A549 treated with Mapracorat at 1 μM for 4 hours (cell line): ENCODE measurements at places on chromosomes 11 and 22. TPM values are rescaled to one million over a fixed set of nuclear protein-coding genes. Genes with fewer than 3 reads are reported as not detected.

Gene MEI1
- not detected in 5 replicates for total RNA-seq

Gene METTL15
- 5.4 to 7.5 TPM (median 6.7 TPM) in 5 replicates for total RNA-seq

Gene RNASEH2C
- total RNA-seq = 20.9 to 52.9 TPM (median 48.6 TPM) in 5 replicates

Gene RPL3
- 1,740 to 2,307 TPM (median 1,763 TPM) in 5 replicates for total RNA-seq

Gene OR51E2
- not detected in 5 replicates for total RNA-seq

Gene CARD18
- not detected in 5 replicates for total RNA-seq

Gene ANGPTL5
- total RNA-seq = 0.05 to 0.10 TPM in 2 of 5 replicates, not detected in the others

Gene DDX25
- not detected in 5 replicates for total RNA-seq

Gene KRTAP5-7
- total RNA-seq = not detected in 5 replicates

Gene POTEH
- total RNA-seq = not detected in 5 replicates

Gene ZNF74
- 4.8 to 7.1 TPM (median 5.8 TPM) in 5 replicates for total RNA-seq

Gene KCNJ11
- 2.6 to 4.1 TPM (median 3.7 TPM) in 5 replicates for total RNA-seq

Gene RTN4RL2
- 49.0 to 100 TPM (median 88.4 TPM) in 5 replicates for total RNA-seq

Gene OR52N4
- not detected in 5 replicates for total RNA-seq

Gene NOL12
- total RNA-seq = 23.9 to 30.7 TPM (median 26.6 TPM) in 5 replicates

Gene OR2D2
- not detected in 5 replicates for total RNA-seq

Gene HORMAD2
- total RNA-seq = not detected in 5 replicates
